ENCODE measurements at places on chromosomes 6 and 20.

DNA sequence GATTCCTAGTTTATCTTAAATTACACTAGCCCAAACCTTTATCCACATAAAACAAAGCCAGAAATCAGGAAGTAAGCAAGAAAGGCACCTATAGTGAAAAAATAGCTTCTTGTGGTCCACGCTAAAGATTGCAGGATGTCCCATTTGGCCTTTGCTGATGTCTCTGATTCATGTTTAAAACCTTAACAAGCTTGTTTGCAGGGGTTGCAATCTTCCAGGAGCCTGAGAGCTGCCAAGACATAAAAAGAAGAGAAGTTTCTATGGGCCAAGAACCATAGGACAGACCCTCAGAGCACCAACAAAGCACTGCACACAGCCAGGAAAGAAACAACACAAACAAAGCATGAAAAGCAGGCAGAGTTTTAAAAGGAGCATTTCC lies 49.4 kb downstream of the ADAT2 start:
- DNase-seq: no peak

GRCh38 chr20:62918831-62919230 lies 7.5 kb downstream of the DIDO1 start:
- no peak for DNase-seq

DNA sequence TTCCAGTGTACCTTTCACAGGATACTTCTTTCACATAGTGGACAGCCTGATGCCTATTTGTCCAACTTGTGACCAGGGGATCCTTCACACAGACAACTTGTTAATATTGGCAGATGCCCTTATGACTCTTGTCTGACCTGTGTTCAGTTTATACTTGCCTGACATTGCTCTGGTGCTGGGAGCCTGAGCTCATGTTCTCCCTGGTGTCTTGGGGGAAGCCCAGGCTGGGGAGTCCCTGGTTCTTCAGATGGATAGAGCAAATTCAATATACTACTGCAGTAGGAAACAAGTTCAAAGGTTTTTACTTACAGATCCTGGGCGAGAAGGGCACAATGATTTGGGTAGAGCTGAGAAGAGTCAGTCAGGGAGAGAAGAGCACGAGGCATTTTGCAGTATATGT lies 76.1 kb downstream of the NKAIN2 start:
- no peak for DNase-seq

DNA sequence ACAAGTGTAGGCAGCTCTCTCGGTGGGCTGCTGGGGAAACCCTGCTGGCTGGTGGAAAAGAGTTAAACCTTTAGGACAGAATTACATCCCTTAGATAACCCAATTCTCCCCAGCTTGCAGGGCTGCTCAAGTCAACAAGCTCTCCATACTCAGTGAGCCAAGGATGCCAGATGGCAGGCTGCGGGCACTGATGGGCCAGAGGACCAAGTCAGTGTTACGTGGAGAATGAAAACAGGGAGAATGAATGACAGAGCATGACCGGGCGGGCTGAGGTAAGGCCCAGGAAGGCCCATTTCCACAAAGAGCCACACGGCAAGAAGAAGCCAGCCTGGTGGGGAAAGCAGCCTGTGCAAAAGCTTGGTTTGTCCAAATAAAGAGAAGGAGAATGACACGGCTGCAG lies 58.7 kb upstream of the CD93 start:
- no peak for DNase-seq

DNA sequence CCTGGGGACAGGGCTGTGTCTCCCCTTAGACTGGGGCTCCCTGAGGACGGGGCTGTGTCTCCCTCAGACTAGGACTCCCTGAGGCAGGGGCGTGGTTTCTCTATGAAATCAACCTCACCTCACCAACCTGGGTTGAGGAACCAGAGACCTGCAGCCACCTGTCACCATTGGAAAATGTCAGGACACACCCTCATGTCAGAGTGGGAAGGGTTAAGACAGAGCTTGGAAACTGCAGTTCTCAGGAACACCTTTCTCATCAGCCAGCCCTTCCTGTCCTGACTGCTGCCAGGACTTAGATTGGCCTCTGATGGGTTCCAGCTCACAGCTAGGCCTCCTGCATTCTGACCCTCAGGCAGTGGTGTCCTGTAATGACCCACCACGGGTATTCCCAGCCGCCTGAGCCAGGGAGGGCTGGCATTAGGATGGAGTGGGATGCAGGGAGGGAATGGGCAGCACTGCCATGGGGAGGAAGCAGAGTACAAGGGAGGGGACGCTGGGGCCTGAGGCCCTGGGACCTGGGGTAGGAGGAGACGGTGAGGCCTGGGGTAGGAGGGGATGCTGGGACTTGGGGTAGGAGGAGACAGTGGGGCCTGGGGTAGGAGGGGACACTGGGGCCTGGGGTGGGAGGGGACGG lies 76.3 kb downstream of the MRPL14 start:
- peak; percentile 48 for DNase-seq

GRCh38 chr6:73006146-73006545 lies 219.2 kb downstream of the KHDC1L start:
- no peak for DNase-seq

DNA sequence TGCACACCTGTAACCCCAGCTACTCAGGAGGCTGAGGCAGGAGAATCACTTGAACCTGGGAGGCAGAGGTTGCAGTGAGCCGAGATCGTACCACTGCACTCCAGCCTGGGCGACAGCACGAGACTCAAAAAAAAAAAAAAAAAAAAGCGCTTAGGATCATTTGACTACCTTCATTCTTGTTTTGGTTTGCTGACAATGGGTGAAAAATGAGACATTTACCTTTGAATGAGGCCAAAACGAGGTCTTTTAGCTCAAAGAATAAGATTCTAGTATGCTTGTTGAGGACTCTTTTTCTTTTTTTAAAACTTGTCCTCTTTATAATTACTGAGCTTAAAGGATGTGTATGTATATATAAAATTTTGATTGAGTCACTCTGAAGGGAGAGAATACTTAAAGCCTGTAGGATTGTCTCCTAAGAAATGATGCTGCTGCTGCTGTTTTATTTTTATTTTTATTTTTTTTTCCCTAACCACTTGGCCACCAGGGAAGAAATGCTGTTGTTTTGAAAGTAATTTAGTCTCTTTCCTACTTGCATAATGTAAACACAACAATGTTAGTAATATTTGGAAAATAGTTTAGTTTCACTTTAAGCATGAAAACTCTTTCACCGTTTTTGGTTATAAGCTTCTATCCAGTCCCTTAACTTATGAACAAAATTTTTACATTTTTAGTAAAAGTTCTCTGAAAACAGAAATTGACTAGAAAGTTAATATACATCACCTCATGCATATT lies 7.9 kb downstream of the UBR2 start:
- DNase-seq: no peak

DNA sequence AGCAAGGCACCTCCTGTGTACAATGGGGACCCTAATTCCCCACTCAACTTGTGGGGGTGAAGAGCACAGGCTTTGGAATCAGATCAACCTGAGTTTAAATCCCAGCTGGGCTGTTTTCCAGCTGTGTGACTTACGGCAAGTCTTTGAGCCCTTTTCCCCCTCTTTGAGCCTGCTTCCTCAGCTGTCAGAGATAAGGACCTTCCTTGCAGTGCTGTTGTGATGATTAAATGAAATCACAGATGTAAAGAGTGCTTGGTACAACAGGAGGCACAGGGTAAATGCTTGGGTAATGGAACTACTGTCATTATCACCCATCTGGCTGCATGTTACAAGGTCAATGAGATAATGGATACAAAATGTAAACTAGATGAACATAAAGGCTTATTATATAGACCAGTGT lies 3.2 kb downstream of the SNX21 start:
- no peak for DNase-seq

Measured in natural killer cell treated with Interleukin-12 subunit alpha and Interleukin-12 subunit beta and Interleukin-15 and Interleukin-18, amount 100 ng/mL, for 72 hours (primary cell).